A172 (cell line): ENCODE measurements at places on chromosomes 6 and 20. TPM values are rescaled to one million over a fixed set of nuclear protein-coding genes. Genes with fewer than 3 reads are reported as not detected.

ARHGAP40 gene
- not detected in 2 replicates for total RNA-seq

GRCh38 chr6:38261626-38262025 is 378.1 kb downstream of the BTBD9 start:
- DNase-seq: no peak

HLA-DRA gene
- not detected in 2 replicates for total RNA-seq

- DNase-seq: no peak
Observed at GRCh38 chr6:163485388-163485851, 70.9 kb downstream of the QKI start.

GRCh38 chr20:25076201-25076600 is 5.7 kb downstream of the VSX1 start:
- DNase-seq: peak; percentile 92

- DNase-seq: no peak
Observed at GRCh38 chr20:25544734-25545133, 40.6 kb downstream of the NINL start.

SNAI1 gene
- total RNA-seq: 0.62 and 2.6 TPM in 2 replicates

DNA sequence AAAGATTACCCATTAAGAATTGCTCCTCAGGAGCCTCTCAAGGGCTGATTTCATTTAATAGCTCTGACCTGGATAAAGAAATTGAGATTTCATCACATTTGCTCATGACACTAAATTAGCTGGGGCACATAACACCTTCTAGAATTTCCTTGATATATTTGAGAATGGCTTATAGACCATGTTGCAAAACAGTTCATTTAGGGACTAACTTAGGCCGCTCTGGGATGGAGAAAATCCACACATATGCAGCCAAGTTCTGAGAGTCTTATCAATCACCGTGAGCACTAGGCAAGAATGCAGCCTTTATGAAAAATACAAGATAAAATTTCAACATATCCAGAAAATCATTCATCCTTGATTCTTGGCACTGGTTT is 91.0 kb upstream of the MCHR2 start:
- no peak for DNase-seq

DNA sequence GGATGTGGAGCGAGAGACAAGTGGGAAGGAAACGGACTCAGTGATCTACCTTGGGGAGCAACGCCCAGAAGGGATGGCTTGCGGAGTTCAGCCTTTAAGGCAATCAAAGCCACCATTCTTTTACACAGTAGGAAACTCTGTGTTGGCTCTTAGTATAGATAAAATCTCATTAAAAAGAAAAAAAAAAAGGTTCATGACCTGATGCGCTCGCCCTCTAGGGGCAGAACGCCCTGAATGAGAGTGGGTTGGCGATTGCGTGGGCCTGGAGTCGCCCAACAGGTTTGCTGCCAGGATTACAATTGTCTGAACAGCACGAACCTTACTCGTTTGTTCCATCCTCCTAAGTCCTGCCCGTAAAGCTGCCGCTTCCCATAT is 1.2 kb downstream of the TPD52L1 start:
- no peak for DNase-seq

GRCh38 chr20:62349556-62350097 is 17.5 kb downstream of the LAMA5 start:
- no peak for DNase-seq

DNA sequence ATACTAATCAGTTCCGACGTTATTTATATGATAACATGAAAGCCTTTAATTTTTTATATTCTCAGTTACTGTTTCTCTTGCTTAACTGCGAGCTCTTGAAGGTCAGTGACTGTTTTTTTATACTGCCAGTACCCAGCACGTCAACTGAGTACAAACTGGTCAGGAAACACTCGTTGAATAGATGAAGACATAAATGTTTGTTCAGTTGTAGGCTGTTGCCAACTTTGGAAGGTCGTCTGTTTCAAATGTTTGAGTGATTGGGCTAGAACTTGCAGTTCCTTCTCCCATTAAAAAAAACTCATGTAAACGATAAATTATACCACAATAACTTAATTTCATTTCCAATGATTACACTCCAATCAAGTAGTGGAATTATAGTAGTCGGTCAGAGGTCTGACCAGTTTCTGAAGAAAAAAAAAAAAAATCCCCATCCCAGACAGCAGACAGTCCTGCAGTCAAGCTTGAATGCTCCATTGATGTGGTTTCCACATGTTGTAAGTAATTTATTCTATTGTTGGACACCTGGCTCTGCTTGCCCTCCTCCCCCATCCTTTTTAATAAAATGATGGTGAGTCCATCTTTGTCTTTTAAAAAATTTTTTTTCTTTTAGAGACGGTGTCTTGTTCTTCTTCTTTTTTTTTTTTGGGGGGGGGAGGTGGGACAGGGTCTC is 81.1 kb downstream of the SASH1 start:
- DNase-seq: no peak

DNA sequence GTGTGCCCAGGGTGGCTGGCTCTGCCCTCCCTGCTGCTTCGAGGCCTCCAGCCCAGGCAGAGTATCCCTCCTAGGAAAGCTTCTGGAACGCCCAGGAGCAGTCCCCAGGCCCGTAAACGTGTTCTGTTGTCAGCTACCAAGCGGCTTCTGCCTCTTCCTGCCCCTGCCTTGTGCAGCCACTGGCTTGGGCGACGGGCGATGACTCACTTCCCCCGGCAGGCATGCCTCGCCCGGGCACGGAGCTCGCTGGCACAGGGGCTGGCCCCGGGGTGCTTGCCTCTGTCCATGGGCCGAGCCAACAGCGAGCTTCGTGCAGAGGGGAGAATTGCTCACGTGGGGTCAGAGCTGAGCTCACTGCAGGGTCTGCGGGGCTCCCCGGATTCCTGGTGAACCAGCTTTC is 86.7 kb upstream of the THBS2 start:
- peak; percentile 66 for DNase-seq

GRCh38 chr20:8049310-8049709 is 29.7 kb upstream of the TMX4 start:
- no peak for DNase-seq

DEFB132 gene
- not detected in 2 replicates for total RNA-seq

DNA sequence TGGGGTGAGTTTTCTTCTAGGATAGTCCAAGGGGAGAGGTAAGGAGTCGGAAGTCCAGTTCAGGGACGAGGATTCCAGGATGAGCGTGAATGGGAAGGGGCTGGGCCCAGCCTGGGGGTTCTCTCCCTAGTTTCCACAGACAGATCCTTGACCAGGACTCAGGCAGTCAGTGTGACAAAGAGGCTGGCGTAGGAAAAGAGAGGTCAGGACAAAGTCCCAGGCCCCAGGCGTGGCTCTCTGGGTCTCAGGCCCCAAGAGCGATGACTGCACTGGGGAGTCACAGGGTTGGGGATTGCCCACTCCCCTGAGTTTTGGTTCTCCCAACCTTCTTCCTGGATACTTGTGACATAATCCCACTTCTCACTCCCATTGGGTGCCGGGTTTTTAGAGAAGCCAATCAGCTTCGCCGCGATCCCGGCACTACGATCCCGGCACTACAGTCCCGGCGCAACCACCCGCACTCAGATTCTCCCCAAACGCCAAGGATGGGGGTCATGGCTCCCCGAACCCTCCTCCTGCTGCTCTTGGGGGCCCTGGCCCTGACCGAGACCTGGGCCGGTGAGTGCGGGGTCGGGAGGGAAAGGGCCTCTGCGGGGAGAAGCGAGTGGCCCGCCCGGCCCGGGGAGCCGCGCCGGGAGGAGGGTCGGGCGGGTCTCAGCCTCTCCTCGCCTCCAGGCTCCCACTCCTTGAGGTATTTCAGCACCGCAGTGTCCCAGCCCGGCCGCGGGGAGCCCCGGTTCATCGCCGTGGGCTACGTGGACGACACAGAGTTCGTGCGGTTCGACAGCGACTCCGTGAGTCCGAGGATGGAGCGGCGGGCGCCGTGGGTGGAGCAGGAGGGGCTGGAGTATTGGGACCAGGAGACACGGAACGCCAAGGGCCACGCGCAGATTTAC is 46.2 kb upstream of the TRIM26 start:
- DNase-seq: peak; percentile 72

- no peak for DNase-seq
Observed at GRCh38 chr20:9280666-9281065, 211.8 kb downstream of the PLCB4 start.

- DNase-seq: peak; percentile 4
Observed at GRCh38 chr6:138765896-138766655, 7.5 kb upstream of the CCDC28A start.

GRCh38 chr20:32010666-32011065 is 428 bp downstream of the CCM2L start:
- DNase-seq: no peak

DNA sequence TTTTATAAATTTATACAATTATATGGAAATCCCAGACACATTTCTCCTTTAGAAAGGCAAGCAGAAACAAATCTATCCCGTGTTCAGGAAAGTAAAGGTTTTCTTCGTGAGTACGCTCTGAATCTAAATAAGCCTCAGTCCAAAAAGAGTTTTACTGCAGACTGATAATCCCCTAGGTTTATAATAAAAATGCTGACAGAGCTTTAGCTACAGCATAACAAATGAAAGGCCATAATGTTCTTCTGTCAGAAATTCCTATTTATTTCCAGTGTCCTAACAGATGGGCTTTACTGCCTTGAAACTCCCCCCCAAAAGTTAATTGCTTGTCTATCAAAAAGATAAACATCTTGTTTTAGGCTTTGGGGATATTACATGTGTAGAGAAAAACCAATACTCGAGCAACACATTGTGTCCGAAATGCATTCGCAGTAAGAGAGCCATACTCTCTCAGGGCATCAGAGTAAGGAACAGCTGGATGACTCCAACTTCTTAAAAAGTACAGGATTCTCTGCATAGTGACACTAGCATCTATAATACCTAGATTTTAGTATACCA is 109.0 kb downstream of the PRKN start:
- DNase-seq: no peak

FAM135A gene
- total RNA-seq: 9.1 and 15.2 TPM in 2 replicates

- DNase-seq: no peak
Observed at GRCh38 chr20:59705651-59706399, 101.5 kb downstream of the PHACTR3 start.

ISM1 gene
- total RNA-seq: not detected in 2 replicates

TPD52L1 gene
- total RNA-seq: 2.9 and 3.2 TPM in 2 replicates

- DNase-seq: no peak
Observed at GRCh38 chr6:109295109-109295773, 87.0 kb downstream of the CD164 start.

HDGFL1 gene
- not detected in 2 replicates for total RNA-seq

HUS1B gene
- total RNA-seq: 0.12 and 1.2 TPM in 2 replicates

SLC35D3 gene
- total RNA-seq: not detected in 2 replicates

TRDN gene
- 0.09 and 0.17 TPM in 2 replicates for total RNA-seq

SLC22A7 gene
- not detected in 2 replicates for total RNA-seq

SMOC2 gene
- not detected in 2 replicates for total RNA-seq

- DNase-seq: no peak
Observed at GRCh38 chr6:109449795-109450673, 5.5 kb downstream of the MICAL1 start.

DNA sequence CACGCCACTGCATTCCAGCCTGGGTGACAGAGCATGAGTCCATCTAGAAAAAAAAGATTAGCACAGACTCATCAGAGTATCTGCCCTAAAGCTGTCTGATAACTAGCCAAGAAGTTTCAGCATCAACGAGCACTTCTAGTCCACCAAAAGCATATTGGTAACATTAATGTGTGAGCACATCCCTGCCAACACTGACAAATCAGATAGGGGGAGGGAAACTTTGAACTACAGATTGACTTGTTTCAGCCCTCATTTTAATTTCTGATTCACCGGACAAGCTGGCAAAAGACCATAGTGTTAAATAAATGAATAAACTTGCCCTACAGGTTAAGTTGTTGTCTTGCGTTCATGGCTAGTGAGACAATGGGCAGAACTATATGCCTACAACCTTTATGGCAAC is 7.7 kb upstream of the SEC63 start:
- no peak for DNase-seq

DNA sequence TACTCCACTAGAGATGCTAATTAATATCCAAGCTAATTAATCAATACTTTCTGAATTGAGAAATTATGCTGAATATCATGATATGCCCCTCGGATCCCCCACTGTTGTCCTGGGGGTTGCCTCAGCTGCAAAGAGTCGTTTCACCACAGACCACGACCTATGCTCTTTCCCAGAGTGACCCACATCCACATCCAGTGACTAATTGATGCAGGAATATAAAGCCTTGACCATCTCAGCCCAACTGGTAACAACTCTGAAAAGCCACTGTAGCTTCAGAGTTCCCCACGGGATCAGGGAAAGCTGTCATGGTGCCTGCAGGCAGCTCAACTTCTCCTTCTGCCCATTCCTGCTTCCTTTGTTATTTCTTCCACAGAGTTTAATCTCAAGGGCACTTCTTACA is 116.9 kb downstream of the RWDD2A start:
- DNase-seq: no peak

DNA sequence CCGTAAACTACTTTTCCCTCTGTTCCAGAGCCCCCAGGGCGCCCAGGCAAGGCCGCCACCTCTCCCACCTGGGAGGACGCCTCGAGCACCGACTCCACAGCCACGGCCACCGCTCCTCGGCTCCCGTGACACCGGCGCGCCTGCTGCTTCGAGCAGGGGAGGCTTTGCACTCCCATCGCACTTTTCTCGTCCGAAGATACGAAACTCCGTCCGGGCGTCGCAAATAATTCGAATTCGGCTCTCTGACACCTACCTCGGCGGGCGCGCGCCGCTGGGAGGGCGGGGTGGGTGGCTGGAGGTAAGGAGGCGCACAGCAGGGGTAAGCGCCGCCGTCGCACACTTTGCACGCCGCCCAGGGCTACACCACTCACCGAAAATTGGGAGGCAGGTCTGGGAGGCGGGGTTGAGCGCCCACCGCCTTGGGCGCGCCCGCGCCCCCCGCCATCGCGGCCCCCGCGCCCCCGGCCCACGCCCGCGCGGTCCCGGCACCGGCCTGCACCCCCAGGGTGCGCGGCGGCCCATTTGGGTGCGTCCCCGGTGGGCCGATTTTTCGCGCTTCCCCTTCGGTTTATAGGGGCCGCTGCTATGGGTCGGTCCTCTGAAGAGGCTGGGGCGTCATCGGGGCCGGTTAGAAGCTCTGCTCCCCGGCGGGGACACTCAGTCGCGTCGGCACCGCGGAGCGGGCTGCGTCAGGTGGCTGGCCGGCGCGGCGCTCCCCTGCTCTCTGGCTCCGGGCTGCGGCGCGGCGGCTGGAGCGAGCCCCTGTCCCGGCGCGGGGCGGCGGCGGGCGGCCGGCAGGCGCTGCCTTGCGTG is 36.2 kb downstream of the GNAS start:
- peak; percentile 27 for DNase-seq

GRCh38 chr20:53023732-53024520 is 51.8 kb downstream of the TSHZ2 start:
- no peak for DNase-seq

C4B gene
- 0.62 and 2.5 TPM in 2 replicates for total RNA-seq

PNPLA1 gene
- not detected in 2 replicates for total RNA-seq

- DNase-seq: no peak
Observed at GRCh38 chr20:33480048-33480447, 9.8 kb upstream of the CBFA2T2 start.

DNA sequence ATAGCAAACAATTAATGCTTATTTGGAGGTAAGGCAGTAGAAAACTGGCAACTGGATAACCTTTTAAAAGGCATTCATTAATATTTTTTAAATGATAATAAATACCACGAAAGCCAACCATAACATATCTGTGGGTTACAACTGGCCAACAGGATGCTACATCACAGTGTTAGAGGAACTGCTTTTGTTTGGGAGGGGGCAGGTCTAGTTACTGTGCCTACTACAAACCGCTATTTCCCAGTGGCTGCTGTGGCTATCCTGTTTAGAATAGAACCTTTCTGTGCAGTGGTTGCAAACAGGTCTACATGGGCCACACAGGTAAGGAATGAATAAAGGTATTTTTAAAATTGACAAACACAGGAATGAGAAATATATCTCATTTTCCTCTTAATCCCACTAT is 976 bp downstream of the PIGT start:
- no peak for DNase-seq
